Astrocyte of the cerebellum (primary cell): ENCODE measurements at places on chromosomes 11 and 22.
A peak's percentile ranks its signal among the peaks of the same experiment; 100 is the strongest.

DNA sequence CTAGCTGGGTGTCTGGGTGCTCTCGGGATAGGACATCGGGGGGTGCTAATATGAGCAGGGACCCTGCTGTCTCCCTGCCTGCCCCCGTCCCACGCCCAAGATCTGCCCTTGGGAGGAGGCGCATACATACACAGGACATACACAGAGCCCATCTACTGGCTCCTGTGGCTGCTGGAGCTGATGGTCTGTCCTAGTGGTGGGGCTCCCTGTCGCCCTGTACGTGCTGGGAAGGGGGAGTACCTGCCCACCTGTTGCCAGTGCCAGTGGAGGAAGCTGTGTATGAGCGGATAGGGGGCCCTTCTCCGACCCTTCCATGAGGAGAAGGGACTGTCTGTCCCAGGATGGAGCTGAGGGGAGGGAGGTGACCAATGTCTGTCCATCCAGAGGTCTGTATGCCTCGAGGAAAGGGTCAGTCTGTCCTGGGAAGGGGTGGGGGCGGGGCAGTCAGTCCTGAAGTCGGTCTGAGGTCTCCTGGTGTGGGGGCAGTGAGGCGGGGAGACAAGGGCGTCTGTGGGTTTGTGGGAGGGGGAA lies 952 bp downstream of the TBC1D10A start:
- no peak for DNase-seq

DNA sequence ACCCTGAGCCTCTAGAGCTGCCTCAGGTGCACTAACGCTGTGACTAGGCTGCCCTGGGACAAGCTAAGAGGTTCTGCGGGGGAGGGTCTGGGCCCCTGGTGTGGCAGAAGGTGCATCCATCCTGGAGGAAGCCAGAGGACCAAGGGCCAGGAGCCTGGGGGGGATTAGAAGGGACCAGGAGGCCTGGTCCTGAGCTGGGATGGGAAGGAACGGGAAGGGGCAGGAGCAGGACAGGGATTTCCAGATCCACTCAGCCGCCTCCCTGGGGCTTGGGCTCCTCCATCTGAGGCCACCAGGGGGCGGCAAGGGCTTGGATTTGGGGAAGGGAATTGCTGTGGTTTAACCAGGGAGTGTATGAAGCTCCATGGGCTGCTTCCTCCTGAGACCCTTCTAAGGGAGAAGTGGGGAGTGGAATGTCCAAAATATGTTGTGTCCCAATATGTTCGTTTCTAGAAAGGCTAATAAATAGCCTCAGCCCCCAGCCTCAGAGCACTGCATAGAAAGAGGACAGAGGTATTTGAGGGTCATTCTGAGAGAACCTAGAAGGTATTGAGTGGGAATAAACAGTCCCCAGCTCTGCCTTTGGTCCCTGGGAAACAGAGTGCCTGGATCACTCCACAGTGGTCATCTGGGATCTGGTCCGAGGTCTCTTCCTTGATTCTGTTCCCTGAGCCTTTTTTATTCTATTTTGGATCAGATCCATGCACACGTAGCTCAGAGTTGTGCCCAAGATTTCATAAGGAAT lies 17.4 kb upstream of the PRAME start:
- peak; percentile 3 for DNase-seq

DNA sequence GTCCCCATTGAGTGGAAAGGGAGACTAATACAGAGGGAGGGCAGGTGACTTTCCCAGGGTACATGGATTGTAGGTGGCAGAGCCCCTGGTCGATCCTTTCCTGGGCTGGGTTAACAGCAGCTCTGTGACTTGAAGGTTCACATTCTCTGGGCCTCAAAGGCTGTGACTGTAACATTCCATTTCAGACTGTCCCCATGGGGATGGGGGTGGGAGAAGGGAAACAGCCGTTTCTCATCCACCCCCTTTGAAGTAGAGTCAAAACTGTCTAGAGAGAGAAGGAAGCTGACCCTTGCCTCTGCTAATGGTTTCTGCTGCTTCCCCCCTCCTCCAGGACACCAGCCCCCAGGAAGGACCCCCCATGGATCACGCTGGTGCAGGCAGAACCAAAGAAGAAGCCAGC lies 19.2 kb downstream of the MICALL1 start:
- DNase-seq, result no peak

- DNase-seq, result no peak
These were observed 17.7 kb upstream of the MS4A7 start for GRCh38 chr11:60360621-60361020.

- DNase-seq, result no peak
These were observed 5.2 kb upstream of the RAB1B start for GRCh38 chr11:66263231-66263630.

DNA sequence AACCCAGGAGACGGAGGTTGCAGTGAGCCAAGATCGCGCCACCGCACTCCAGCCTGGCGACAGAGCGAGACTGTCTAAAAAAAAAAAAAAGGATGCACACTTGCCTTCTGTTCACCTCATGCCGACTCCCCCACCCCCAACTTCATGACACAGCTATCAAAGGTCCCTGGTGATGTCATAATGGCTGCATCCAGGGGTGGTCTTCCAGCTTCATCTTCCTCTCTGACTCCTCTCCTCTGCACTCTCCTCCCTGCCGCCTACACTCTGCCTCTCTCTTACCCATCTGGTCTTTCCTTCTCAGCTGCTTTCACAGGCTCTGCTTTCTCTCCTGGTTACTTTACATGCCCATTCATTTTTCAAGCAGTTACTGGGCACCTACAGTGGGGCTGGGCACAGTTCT lies 16.4 kb upstream of the KDM2A start:
- DNase-seq, result no peak

DNA sequence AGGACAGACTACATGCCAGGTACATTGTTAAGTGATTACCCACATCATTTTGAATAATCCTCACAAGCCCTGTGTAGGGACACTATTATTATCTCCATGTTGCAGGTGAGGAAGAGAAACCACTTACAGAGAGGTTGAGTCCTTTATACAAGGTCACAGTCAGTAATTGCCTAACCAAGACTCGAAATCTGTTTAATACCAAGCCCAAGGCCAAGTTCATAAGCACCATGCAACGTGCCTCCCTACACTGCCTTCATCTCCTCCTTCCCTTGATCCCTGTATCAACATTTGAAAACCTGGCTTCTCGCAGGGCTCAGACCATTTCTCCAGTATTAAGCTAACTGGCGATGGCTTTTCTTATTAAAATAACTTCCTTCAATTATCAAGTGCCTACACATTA lies 41.7 kb upstream of the SEZ6L start:
- no peak for DNase-seq
